ENCODE measurements at places on chromosomes 7 and 10.

DNA sequence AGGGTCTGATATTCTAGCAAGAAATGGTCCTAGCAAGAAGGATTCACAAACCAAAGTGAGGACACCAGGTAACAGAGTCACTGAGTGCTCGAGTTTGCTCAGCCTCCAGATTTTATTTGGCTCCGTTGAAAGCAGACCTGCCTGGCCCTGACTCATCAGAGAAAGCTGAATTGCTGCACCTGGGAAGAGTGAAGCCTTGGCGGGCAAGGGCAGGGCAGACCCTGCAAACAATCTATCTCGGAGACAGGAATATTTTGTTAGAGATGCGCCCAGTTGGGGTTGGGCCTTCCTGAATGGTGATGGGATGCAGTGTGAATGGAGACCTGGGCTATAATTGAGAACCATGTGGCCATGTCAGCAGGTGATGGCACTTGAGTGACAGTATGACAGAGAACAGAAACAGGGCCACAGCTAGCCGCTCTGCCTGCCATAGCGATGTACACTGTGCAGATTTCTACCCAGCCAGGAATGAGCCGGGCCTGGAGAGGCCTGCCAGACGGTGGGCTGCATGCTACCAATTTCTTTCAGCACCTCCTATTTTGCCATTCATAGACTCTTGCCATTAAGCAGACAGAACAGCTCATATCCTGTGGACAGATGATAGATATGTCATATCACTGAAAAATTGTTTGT is 744.2 kb downstream of the LRMDA start:
- no peak for DNase-seq

- DNase-seq, result no peak
These were observed 111.7 kb downstream of the PARP12 start for GRCh38 chr7:139950881-139951525.

- no peak for DNase-seq
These were observed 271.2 kb downstream of the ARHGAP12 start for GRCh38 chr10:31657434-31657872.

DNA sequence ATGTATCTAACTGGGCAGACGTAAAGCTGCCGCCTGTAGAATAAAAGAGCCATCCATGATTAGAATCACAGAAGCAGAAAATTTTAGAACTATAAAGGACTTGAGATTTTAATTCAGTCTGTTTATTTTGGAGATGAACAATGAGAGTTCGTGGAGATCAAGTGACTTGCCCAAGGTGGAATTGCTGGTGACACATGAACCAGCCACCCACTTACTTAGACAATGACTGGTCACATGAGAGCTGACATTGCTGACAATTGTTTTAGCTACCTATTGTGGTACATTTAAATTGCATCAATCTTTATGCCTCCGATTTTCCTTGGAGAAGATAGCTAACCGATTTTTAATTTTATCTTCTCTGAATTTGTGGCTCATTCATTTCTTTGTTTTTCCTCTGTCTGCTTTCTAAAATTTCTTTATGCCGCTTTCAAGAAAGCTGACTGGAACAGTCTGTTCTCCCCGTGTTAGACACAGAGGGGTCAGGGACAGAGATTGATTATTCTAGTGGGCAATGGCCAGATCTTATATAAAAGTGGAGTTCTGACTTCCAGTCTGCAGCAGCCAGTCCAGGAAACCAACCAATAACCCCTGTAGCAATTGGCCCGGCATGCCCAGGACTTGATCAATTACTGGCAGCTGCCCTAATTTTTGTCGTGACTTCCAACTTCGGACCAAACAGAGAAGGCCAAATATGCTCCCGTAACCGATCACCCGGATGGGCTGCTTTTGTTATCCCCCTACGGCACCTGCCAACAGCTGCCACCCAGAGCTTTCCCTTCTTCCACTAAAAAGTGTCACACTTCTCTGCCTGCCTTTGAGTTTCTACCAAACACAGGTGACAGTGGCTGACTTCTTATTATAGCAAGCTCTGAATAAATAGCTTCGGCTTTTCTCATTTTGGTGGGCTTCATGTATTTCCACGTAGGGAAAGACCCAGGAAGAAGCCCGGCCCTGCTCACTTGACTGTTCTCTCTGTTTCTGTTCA is 241.6 kb downstream of the CAMK1D start:
- DNase-seq, result no peak

- no peak for DNase-seq
These were observed 4.9 kb downstream of the LRRC17 start for GRCh38 chr7:102917436-102918353.

DNA sequence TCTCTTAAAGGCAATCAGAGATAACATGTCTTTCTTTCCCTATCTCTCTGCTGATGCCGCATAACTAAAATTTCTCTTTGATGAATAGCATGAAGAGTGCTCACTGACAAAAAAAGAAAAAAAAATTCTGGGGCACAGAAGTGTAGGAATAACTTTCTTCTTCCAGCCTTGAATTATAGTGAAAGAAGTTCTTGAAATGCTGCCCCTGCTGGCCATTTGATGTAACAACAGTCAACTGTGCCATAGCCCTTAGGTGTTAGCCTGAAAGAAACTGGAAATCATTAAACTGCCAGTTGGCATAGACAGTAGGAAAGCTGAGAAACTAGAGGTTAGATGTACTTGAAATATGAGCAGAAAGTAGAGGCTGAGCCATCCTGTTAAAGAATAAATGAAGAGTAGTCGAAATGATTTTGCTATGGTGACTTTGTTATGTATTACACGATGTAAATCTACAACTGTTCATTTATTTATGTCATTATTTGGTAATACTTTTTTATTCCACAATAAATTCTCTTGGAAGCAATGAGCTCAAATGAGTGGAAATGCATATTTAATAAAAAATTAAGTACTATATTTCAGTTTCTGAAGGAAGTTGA is 48.3 kb upstream of the FAM171A1 start:
- DNase-seq, result no peak

GRCh38 chr10:13852872-13853271 is 266.1 kb downstream of the PRPF18 start:
- no peak for DNase-seq

GRCh38 chr7:985915-986741 is 3.1 kb downstream of the CYP2W1 start:
- no peak for DNase-seq

GRCh38 chr7:94216944-94217461 is 177.7 kb upstream of the COL1A2 start:
- DNase-seq, result no peak

DNA sequence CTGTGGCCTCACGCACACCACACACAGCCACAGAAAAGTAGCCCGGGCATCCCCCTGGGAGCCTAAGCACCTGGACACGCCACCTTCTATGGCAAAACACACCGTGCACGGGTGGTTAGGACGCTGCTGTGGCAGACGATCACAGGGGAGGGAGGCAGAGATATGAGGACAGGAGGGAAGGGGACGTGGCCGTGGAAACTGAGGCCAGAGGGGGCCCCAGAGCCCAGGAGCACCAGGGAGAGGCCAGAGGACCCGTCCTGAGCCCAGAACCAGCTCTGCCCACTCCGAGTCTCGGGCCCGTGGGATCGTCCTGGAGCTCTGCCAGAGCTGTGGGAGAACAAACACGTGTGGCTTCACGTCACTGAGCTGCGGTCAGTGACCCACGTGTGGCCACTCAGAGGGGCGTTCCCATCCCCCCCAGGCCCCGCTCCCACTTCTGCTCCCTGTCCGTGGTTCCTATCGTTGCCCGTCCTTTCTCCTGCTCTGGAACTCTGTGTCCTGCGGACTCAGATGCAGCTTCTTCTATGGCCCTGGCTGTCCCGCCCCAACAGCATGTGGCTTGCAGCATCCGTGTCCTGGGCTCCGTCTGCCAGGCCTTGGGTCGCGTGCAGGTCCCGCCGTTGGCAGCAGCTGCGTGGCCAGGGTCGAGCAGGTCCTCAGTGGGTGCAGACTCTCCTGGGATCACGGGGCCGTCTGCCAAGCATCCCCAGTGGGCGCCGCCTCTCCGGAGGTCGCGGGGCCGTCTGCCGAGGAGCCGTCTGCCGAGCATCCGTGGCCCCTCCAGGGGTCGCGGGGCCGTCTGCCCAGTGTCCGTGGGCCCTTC is 31.0 kb downstream of the GET4 start:
- DNase-seq, result no peak

DNA sequence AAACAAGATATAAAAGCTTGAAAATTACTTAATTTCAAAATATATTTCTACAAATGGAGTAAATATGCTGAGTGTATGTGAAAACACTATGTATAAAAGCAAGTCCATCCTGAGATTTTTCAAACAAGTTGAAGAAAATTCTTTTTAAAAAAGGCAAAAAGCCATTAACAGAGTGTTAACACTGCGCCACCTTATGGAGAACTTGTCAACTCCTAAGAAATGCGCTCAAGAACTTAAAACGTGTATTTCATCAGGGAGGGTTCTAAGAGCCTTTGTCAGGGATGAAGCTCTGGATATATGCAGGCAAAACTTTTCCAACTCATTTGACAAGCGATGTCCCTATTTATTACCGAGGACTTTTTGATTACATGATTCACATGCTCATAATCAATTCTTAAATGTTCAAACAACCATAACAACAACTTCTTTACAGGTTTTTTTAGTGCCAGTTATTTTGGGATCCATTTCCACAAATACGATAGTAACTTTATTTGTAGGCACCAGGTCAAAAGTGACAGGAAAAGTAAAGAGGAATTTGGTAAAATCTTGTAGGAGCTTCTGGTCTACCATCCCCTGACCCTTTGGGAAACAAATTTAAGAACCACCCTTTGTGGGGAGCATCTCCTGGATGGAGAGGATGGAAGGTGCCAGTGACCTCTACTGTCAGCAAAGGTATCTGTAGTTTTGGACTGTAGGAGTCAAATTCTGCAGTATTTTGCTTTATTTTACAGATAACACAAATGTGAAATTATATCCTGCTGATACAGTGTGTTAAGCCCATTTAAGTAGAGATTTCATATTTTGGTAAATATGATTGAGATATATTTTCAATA is 23.2 kb downstream of the CALCR start:
- DNase-seq, result peak; percentile 10

- DNase-seq, result no peak
These were observed 448 bp upstream of the GOLGA7B start for GRCh38 chr10:97849103-97849686.

GRCh38 chr7:16062269-16062668 is 359.1 kb downstream of the CRPPA start:
- DNase-seq, result no peak

DNA sequence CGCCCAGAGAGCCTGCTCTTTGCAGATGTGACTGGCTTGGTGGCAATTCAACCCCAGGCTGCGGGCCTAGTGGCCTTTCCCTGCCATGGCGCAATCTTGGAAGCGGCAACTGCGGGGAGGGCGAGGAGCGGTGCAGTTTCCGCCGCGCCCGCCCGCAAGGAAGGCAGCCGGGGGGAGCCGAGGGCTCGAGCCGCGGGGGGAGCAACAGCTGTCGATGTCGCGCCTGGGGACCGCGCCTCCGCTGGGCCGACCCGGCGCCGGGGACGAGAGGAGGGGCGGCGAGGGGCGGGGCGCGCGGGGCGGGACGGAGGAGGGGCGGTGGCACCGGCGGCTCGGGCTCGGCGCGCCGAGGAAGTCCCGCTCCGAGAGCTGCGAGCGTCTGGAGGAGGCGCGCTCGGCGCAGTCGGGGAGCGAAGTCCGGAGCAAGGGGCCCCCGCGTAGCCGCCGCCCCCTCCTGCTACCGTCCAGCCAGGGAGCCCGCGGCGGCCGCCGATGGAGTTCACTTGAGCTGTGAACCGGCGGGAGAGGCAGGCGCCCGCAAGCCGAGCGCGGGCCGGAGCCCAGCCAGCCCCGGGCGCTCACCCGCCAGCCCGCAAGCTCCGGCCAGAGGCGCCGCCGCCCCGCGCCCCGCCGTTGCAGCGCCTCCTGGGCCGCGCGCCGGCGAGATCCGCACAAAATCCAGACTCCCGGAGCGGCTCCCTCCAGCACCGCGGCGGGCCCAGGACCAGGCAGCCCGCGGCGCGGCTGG is 438.1 kb upstream of the GALNT17 start:
- DNase-seq, result no peak

- DNase-seq, result no peak
These were observed 44.3 kb downstream of the CLEC2L start for GRCh38 chr7:139567647-139568345.

DNA sequence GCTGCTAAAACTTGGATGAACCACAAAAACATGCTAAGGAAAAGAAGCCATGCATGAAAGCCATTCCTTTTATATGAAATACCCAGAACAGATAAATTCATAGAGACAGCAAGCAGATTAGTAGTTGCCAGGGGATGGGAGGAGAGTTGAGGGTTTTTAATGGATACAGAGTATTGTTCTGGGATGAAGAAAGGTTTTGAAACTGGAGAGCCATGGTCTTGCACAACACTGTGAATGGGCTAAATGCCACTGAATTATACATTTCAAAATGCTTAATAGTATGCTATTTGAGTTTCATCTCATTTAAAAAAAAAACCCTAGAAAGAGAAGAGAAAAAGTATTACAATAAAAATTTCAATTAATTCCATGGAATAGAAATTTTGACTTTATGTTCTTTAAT is 154.3 kb downstream of the GNAT3 start:
- no peak for DNase-seq

GRCh38 chr7:30478349-30479201 is at the start of gene NOD1:
TSS of gene NOD1 (minus strand) at chr7:30478784. CDS start at chr7:30456921, 21,863 bp downstream.
- peak; percentile 34 for DNase-seq

GRCh38 chr10:513393-513792 is 176.1 kb downstream of the DIP2C start:
- no peak for DNase-seq

DNA sequence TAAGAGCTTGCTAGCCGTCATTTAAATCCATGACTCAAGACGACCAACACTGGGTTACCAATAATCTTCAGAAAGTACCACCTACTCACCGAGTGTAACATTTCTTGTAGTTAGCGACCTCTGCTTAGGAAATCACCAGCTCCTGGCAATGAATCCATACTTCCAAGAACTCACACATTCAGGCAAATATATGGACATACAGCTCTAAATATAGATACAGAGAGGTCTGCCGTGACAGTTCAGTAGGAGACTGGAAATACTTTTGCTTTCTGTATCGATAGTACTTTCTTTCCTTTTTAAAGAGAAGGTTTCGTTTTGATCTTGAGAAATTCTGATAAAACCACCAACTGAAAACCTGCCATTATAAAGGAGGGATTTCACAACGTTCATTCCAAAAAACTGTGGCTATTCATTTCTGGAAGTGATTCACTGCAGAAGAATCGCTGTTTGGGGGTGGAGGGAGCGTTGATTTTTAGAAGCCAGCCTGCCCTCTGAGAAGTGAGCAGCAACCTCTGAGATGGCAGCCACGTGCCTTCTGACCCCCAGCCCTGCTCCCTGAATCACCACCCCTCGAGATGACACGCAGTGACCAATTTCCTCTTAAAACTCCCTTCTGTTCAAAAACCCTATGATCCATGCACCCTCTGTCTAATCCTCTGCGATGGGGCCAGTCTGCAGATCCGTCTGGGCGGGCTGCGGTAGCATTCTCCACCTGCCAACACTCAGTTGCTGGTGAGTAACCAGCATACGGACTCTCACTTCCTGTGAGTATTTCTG is 179.0 kb upstream of the KLF14 start:
- peak; percentile 95 for DNase-seq

DNA sequence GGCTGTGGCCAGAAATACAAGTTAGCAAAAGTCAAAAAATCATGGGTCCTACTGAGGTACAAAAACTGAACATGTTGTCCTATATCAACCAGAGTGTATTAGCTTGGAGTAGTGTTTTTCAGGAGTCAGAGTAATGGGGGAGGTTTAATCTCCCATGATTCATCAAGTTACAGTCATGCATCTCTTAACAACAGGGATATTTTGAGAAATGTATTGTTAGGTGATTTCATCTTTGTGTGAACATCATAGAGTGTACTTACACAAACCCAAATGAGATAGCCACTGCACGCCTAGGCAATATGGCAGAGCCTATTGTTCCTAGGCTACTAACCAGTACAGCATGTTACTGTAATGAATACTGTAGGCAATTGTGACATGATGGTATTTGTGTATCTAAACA is 14.9 kb upstream of the TES start:
- no peak for DNase-seq
